ENCODE measurements at places on chromosomes 2 and 18.

- no peak for DNase-seq
Observed at GRCh38 chr2:170525566-170525900, 189.6 kb upstream of the SP5 start.

DNA sequence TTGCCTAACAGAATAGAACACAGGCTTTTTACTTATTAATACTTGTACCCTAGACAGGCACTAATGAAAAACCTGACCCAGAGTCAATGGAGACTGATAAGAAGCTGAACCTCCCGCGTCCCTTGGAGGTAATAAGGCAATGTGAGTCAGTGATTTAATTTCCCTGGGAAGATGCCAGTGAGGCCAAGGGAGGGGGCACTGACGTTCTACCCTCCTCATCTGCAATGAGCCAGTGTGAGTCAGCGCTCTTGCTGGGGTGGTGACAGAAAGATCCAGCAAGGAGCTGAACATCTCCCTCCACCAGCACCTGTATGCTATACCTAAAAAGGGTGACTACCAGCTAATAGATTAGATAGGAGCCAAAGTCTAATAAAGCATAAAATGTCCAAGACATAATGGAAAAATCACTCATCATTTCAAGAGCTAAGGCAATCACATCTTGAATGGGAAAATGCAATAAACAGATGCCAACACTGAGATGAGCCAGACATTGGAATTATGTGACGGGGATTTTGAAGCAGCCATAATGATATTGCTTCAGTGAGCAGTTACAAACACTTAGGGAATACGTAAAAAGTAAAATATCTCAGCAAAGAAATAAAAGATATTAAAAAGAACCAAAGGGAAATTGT is 116.9 kb downstream of the TPGS2 start:
- no peak for DNase-seq

- DNase-seq = no peak
Observed at GRCh38 chr2:8694737-8695136, 12.9 kb downstream of the ID2 start.

DNA sequence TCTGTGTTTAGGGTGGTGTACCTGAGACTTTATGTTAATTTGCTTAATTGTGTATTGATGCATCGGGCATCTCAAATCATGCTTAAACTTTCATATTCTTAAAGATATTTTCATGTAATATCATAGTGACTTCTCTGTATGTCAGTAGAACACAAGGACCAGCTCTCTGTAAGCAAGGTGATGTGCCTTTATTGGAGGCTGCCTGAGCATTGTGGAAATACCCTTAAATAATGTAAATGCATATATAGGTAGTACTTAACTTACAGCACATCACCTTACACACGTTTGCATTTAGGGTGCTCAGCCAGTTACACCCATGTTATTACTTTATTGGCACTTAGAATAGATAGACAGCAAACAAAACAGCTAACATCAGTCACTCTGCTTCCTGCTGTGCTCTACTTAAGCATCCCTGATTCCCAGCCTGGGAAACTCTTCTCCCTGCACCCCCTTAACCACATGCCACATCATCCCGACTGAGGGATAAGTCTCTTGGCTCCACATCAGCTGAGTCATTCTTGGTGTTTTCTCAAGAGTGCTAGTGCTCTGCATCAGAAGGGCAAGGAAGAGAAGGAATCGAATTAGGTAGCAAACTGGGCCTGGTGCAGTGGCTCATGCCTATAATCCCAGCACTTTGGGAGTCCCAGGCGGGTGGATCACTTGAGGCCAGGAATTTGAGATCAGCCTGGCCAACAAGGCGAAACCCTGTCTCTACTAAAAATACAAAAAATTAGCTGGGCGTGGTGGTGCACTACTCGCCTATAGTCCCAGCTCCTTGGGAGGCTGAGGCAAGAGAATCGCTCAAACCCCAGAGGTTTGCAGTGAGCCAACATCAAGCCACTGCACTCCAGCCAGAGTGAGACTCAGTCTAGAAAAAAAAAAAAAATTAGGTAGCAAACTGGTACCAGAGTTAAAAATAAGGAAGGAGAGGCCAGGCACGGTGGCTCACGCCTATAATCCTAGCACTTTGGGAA is 108.7 kb downstream of the MAP3K20 start:
- DNase-seq = no peak

DNA sequence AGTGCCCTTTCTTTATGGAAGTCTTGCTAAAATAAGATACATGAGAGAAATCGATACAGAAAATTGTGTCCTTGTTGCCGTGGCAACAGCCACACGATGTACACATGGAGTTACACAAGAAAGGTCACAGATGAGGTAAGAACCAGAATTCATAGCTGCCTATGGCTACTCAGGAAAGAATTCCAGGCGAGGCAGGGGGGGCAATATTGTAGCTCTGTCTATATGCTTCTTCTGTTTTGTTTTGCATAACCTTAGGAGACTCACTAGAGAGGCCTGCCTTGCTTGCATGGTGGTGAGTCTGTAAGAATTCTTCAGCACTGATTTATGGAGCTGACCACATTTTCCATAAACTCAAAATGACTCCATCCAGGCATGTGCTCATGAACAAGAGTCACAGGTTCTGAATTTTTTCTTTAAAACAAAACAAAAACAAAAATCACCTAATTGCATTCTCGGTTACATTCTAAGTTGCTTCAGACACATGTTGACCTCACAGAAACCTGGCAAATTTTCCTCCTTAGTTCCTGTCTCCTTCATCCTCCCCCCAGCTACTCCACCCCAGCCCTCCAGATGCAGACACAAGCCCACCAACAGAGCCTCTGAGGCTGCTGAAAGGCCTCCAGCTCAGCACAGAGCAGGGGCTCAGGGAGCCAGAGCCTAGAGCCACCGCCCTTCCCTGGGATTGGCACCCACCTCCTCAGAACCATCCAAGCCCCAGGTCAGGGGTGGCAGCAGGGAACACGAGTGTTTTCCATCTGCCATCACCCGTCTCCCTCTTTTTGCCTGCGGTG is 183.5 kb downstream of the ANTXR1 start:
- no peak for DNase-seq

- DNase-seq = no peak
Observed at GRCh38 chr2:118387509-118387908, 299.2 kb downstream of the INSIG2 start.
